ENCODE measurements at places on chromosomes 4 and X. TPM values are rescaled to one million over a fixed set of nuclear protein-coding genes. Genes with fewer than 3 reads are reported as not detected.

Gene NPNT
- not detected for total RNA-seq

Gene FOXR2
- total RNA-seq: not detected

Gene ADGRG2
- not detected for total RNA-seq

Gene RNF175
- total RNA-seq: 0.26 TPM

Gene GPRIN3
- total RNA-seq: 10.5 TPM

DNA sequence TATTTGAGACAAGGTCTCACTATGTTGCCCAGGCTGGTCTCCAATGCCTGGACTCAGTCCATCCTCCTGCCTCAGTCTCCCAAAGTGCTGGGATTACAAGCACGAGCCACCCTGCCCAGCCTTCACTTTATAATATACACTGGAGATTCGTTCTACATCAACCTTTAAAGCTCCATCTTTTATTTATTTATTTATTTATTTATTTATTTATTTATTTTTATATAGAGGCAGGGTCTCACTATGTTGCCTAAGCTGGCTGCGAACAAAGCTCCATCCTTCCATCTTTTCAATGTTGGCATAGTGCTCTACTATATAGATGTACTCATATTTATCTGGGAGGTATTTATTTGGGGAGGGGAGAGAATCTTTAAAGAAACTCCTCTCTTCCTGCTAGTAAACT, 1.7 kb upstream of the KDR start:
- no peak overlapping the region for H3K4me3 ChIP-seq
- no peak for DNase-seq
- peaks cover 5% of the 10 kb centered on the region for H3K4me1 ChIP-seq
- H3K27ac ChIP-seq: no peak overlapping the region
- peaks cover 42% of the 10 kb centered on the region for H3K27me3 ChIP-seq

DNA sequence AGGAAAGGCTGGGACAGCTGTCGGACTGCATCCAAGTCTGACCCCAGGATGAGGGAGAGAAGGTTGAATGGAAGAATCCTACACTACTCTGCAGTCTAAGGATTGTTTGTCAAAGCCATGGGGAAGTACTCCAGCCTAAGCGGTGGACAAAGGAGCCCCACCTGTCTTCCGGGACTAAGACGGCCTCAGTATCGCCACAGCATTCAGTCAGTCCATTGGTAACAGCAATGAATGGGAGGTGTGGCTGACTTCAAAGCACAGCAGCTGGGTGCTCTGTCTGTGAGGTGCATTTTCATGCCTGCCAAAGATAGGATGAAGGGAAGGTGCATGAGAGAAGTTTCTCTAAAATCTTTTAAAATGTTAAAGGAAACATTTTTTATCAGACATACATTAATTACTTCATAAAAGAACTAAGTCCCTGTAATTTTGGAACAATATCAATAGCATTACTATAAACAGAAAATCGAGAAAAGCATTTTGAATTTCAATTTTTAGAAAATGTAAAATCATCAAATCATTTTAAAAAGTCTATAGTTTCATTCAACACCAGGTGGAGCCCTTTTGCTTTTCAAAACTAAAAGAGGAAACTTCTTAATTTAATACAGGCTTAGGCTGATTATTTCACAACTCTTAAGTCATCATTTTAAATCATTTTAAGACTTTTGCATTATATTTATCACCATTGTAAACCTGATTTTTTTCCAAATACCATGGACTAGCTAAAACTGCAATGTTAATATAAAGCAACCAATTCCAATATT, 27.6 kb upstream of the INTU start:
- no peak for DNase-seq
- H3K27me3 ChIP-seq: peaks cover 7% of the 10 kb centered on the region
- no peak overlapping the region for H3K4me3 ChIP-seq
- no peaks in the 10 kb centered on the region for H3K36me3 ChIP-seq
- no peak overlapping the region for H3K27ac ChIP-seq
- no peaks in the 10 kb centered on the region for H3K4me1 ChIP-seq

DNA sequence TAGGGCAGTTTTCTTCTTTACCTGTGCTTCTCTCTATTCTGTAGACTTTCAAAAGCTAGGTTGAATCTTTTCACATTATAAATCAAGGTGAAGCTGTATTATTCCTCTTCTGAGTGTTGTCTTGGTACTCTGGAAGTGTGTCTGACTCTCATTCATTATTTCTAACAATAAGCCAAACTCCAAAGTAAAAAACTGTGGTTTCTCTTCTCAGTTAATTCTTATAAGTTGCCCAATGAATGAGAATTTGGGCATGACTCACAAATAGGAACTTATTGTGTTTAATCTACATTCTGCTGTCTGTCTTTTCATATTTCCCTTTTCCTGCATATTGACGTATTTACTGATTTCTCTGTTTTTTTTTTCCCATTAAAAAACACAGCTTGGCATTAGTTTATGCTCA, 714.5 kb downstream of the CCSER1 start:
- no peak overlapping the region for H3K4me3 ChIP-seq
- no peaks in the 10 kb centered on the region for H3K4me1 ChIP-seq
- no peak overlapping the region for H3K27ac ChIP-seq
- no peaks in the 10 kb centered on the region for H3K36me3 ChIP-seq
- H3K27me3 ChIP-seq: no peaks in the 10 kb centered on the region
- no peak for DNase-seq

DNA sequence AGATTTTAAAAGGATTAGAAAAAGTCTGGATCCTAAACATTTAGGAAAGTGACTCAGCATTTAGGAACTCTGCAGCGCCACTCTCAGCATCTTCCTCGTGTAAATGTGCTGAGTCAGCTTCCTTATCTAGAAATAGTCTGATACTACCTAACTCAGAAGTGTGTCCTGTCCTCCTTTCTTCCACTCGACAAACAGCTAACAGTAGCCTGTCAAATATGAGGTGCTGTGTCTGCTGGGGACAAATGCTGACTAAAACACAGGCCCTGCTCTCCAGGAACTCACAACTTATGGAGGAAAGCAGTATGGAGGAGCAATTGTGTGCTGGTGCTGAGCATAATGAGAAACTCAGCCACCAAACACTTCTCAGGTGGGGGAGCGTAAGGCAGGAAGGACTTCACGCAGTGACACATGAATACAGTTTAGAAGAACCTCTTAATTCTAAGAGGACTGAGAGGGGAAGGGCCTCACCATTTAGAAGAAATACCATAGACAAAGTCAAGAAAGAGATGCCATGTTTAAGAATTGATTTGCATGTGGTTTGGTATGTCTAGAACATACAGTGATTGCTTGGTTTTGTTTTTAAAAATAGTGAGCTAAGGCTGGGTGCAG, 125.3 kb downstream of the SOWAHB start:
- no peaks in the 10 kb centered on the region for H3K36me3 ChIP-seq
- H3K4me1 ChIP-seq: no peaks in the 10 kb centered on the region
- no peak overlapping the region for H3K4me3 ChIP-seq
- peaks cover 2% of the 10 kb centered on the region for H3K27me3 ChIP-seq
- no peak for DNase-seq
- no peak overlapping the region for H3K27ac ChIP-seq

- H3K36me3 ChIP-seq: peaks cover 27% of the 10 kb centered on the region
- H3K4me3 ChIP-seq: peak overlapping the region; percentile 88
- peak overlapping the region; percentile 97 for H3K27ac ChIP-seq
- H3K4me1 ChIP-seq: peaks cover 57% of the 10 kb centered on the region
- H3K27me3 ChIP-seq: no peaks in the 10 kb centered on the region
Measured at GRCh38 chrX:150694738-150695410, 1.7 kb downstream of the MTMR1 start.

DNA sequence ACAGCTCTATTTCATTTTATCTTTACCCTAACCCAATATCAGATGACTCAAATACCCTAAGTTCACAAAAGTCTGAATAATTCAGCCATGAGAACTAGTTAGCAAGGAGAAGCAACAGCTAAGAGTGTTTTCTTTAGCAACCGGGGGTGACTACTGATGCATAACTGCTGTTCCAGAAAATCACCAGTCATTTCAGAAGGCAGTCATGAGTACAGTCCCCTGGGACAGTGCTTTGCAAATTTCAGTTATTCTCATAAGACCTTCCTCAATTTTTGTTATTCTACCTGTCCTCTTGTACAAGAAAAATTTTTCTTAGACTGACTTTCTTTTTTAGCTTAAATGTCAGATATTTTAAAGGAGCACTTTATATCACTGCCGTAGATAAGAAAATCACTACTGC, 16.4 kb downstream of the BANK1 start:
- no peak overlapping the region for H3K27ac ChIP-seq
- H3K4me3 ChIP-seq: no peak overlapping the region

Measured in activated CD4-positive, alpha-beta T cell treated with anti-CD3 and anti-CD28 coated beads for 36 hours (primary cell).